ENCODE measurements at places on chromosomes 4 and X. TPM values are rescaled to one million over a fixed set of nuclear protein-coding genes. Genes with fewer than 3 reads are reported as not detected.
A peak's percentile ranks its signal among the peaks of the same experiment; 100 is the strongest.

SSX1 gene
- total RNA-seq: not detected

NOP14 gene
- total RNA-seq: 29.9 TPM

SLC4A4 gene
- total RNA-seq: 2.3 TPM

PHOX2B gene
- total RNA-seq: not detected

DNA sequence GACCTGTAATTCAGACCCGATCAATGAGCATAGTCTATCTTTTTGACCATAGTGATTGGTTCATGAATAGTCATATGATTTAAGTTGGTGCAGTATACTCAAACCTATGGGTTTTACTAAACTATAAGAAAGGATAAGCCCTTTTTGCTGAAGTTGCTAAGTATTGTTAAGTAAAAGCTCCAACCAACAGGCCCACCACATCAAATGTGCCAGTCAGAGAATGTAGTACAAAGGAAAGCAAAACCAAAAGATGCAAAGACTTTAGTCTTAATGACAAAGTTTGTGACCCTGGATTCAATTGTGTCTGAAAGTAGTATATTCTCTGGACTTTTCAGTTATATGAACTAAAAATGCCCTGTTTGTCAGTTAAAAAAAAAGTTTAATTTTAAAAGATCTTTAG, 208.1 kb upstream of the TET2 start:
- DNase-seq: no peak

- peak; percentile 62 for DNase-seq
These were observed 2.0 kb upstream of the FATE1 start for GRCh38 chrX:151713849-151714248.
